ENCODE measurements at places on chromosomes 5 and 9.

DNA sequence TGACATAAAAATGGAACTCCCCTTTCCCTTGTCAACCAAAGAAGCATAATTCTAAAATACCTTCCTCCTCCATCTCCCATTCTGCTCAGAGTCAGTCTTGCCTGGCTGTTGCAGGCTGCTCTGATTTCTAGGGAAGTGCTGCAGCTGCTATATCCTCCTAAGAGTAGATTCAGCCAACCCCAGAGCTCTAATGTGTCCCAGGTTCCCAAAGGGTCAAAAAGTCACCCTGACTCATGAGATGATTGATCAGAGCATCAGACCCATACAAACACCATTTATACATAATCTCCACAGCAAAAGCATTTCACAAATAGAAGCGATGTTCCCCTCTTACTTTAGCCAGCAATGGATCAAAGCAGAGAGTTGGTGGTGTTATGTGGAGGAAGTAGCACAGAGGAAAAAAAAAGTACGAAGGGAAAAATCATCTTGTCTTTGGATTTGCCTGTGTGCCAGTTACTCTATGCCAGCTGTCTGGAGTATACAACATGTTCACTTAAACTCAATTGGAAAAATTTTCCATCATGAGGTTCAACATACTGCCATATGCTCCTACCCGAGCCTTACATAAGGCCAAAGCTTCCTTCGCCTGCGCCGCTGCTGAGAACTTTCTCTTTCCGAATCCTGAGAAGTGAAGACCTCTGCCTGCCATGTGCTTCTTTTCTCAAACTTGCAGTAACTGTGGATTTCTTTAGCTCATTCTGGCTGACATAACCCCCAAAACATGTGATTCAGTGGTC, 258.0 kb downstream of the TLE4 start:
- DNase-seq = no peak

GRCh38 chr9:994005-994404, 17.6 kb downstream of the DMRT3 start:
- no peak for DNase-seq

DNA sequence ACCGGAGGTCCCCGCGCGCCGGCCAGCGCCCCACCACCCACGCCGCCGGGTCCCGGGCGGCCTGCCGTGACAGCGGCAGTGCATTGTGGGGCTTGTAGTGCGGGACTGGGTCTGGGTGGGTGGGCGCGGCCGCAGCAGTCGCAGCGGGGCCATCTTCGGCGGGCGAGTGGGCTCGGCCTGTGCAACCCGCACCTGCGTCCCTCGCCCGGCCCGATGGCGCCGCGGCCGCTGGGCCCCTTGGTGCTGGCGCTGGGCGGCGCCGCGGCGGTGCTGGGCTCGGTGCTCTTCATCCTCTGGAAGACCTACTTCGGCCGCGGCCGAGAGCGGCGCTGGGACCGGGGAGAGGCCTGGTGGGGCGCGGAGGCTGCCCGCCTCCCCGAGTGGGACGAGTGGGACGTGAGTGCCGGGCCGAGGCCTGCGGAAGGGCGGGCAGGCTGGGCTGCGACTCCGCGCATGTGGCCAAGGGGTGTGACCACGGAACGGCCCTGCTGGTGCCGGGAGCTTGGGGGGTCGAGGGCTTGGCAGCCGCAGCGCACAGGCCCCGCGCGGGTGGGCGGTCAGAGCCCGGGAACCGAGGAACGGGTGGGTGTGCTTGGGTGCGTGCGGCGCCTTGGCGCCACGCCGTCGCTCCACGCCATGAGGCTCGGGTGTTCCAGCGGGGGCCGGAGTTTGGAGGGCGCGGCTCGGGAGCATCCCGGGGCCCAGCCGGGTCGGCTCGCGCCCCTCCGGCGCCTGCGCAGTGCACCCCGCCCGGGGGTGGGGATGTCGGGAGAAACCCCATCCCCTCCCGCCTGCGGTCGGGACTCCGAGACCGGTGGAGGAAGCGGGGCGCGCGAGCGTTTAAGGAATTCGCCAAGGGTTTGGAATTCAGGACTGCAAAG, at the start of gene ARL10:
Gene ARL10 (plus strand): TSS at position 137 of the 881 bp plus-strand sequence. CDS start 77 bp downstream, at position 214.
- DNase-seq = no peak

GRCh38 chr5:55625589-55625909, 86.6 kb downstream of the SLC38A9 start:
- DNase-seq = no peak

Data from LoVo (cell line).